Amygdala (tissue), 56 donors: ENCODE measurements at places on chromosomes 1 and 21.

DNA sequence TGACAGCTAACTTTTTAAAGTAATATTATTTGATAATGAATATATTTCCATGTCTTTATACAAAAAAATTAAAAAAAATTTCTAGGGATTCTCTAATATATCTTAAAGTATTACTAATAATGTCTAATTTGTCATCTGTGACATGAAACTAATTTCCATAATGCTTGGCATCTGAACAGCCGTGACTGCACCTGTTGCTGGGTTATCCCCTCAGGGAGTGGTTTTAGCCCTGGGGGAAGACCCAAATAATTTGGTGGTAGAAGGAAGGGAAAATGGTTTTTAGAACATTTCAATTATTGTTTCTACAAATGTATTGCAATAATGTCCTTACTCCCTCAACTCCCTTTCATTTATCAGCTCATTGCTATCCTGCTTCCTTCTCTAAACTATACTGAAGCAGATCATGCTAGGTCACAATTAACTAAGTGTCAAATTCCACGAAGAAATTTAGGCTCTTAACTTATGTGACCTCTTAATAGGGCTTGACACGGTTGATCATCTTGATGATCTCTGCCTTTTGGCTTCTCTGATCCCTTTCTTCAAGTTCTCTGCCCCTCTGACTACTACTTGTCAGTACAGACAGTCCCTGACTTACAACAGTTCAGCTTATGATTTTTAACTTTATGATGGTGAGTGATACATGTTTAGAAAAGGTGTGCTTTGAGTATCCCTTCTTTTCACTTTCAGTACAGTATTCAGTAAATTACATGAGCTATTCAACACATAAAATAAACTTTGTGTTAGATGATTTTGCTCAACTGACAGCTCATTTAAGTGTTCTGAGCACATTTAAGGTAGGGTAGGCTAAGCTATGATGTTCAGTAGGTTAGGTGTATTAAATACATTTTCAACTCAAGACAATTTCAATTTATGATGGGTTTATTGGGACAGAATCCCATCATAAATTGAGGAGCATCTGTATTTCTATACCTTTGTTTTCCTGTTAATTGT, 26.4 kb upstream of the DPH5 start:
- no peak for DNase-seq

DNA sequence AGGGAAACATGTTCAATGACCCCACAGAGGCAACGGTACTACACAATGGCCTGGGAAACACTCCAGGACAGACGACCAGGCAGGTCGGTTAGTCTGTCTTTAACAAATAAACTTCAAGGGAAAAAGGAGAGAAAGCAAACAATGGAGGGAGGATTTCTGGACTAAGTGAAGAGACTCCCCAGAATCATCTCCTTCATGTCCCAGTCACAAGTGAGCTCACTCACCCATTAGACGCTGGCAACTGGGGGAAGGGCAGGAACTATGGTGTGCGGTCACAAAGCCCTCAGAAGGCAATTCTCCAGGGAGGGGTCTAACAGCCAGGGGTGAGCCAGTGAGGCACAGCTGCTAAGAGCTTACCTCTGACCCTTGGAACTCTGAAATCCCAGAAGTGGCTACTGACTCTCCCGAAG, 55.7 kb upstream of the NADK start:
- no peak for DNase-seq

- no peak for DNase-seq
Observed at GRCh38 chr1:50930193-50930592, 29.9 kb downstream of the FAF1 start.

- DNase-seq, result no peak
Observed at GRCh38 chr1:25813071-25813733, 6.6 kb upstream of the MTFR1L start.

DNA sequence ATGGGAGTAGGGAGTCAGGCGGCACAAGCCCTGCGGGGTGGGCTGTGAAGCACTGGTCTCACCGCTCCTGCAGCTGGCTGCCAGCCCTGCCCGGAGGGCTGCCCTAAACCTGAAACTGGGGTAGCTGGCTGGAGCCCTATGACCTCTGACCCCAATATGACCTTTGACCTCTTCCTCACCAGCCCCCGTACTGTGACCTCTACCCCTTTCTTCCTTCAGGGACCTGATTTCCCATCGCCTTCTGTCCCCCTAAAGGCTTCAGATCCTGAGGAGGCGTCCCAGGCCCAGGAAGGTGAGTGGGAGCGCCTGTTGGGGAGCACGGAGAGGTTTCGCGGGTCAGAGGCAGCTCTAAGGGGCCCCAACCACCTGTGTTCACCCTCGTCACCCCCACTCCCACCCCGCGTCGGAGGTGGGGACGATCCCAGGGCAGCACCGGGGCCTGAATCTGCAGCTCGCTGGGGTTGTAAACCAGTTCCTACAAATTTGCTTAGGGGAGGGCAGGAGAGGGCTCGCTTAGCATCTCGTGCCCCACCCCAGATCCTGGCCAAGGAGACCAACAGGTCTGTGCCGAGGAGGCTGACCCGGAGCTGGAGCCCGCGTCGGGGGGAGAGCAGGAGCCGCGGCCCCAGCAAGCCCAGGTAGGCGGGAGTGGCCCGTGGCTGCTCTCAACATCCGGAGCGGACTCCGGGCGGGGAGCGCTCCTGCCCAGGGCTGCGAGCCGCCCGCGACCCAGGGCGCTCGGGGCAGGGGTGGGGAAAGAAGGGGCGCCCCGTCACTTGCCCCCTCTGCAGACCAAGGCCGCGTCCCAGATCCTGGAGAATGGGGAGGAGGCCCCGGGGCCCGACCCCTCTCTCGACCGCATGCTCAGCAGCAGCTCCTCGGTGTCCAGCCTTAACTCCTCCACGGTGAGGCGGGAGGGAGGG, 7.3 kb downstream of the SYTL1 start:
- no peak for DNase-seq
